Right atrium auricular region (tissue), 2 donors: ENCODE measurements at places on chromosomes 2 and 18. TPM values are rescaled to one million over a fixed set of nuclear protein-coding genes. Genes with fewer than 3 reads are reported as not detected.
A peak's percentile ranks its signal among the peaks of the same experiment; 100 is the strongest.

GAL3ST2 gene
- 0.56 TPM for total RNA-seq

DNA sequence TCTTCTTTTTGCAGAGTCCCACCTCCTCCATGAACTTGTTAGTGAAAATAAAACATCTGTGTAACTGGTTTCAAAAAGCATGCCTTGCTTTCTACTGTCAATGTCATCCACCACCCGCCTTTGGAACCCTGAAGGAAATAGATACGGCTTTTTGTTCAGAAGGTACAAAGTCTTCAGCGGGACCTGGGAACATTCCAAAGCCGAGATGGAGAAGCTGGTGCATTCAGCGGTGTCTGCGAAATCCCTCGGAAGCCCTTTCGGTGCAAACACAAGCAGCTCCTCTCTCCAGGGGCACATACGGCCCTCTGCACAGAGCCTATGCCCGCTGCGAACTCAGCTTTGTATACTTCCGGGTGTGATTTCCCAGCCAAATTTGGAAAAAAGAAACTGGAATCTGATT, 555.8 kb upstream of the SALL3 start:
- DNase-seq = no peak

IL37 gene
- not detected for total RNA-seq

GRCh38 chr2:20381457-20381856, 30.8 kb upstream of the PUM2 start:
- no peak for DNase-seq

KIAA2012 gene
- total RNA-seq = not detected

DNA sequence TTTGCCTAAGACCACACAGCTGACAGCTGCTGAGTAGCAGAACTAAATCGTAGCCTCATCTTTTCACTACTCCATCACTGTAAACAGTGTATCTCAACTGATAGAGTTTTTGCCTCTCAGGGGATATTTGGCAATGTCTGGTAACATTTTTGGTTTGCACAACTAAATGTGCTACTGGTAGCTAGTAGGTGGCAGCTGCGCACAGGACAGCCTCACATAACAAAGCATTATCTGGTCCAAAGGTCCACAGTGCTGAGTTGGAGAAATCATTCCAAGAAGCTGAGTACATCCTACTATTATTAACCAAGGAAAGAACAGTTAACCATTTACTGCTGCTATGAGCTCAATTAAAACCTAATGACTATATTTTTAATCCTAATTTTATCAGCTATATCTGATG, 6.1 kb upstream of the CCDC102B start:
- DNase-seq = no peak

DNA sequence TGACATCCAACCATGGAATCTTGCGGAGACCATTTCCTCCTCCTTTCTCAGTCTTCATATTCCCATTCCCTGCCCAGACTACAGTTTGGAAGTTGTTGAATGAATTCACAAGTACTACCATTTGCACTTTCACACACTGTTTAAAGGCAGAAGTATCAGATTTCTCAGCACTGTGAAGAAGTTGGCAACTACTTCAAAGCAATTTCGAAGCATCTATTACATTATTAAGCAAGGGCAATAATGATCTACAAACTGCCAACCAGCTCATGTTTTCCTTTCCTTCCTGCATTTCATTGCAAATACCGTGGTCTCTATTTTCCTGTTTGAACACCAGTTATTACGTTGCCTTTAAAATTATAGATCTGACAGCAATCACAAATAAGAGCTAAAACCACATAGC, 105.5 kb downstream of the IRS1 start:
- no peak for DNase-seq

- DNase-seq = no peak
Observed at GRCh38 chr18:47250391-47251046, 941 bp downstream of the SKOR2 start.

DNA sequence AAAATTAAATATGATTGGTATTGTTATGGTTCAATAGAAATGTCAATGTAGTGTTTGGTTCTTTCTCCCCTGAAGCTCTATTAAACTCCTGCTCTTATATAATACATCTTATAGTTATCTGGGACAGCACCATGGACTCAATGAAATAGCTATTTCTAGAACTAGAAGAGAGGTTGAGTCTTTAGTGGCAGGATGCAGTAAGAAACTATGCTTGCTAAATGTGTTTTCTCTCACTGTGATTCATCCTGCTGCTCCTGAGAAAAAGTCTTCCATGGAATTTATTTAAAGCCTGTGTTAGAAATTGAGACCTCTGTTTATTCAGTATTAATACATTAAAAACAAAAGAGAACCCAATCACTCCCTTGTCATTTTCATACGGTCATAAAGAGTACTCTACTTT, 61.5 kb downstream of the G6PC2 start:
- DNase-seq = no peak

- peak; percentile 48 for DNase-seq
Observed at GRCh38 chr2:98577313-98577712, 31.0 kb downstream of the COA5 start.

DNA sequence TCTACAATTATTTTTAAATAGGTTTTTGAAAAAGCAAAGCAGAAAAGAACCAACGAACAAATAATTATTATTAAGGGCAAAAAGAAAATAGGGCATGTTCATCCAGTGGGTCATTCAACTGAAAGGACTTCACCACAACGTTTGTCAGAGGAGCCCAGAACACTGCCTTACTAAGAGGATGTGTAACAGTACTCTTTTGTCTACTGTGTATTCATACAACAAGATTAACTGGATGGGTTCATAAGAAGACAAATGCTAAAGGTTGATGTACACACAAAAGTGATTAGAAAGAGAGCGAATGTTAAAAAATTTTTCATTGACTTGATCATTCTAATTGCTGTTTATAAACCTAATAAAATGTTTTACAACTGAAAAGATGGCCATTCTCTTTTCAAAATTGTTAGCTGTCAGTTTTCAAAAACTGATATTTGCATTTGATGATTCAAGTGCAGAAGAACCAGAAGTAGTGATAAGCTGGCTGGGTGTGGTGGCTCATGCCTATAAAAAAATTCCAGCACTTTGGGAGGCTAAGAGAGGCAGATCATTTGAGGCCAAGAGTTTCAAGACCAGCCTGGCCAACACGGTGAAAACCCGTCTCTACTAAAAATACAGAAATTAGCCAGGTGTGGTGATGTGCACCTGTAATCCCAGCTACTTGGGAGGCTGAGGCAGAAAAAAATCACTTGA, 33.1 kb downstream of the MGAT4A start:
- DNase-seq = no peak

GRCh38 chr2:163266772-163267171, 428.2 kb upstream of the KCNH7 start:
- no peak for DNase-seq

DNA sequence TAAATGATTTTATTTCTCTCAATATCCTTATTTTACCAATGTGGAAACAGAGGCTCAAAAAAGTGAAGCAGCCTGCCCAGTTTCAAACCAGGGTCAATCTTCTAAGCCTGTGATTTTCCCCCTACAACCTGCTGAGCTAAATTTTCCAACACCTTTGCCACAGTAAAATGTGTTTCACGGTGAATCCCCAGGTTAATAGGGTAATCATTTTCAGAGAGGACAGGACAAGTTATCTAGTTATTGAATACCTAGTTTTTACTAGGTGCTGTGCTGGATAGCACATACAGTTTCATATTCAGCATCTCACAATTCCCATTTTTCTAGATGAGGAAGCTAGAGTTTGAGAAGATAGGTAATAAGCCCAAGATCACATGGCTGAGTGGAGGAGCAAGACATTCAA, 236.6 kb downstream of the PTH2R start:
- DNase-seq = no peak

DNA sequence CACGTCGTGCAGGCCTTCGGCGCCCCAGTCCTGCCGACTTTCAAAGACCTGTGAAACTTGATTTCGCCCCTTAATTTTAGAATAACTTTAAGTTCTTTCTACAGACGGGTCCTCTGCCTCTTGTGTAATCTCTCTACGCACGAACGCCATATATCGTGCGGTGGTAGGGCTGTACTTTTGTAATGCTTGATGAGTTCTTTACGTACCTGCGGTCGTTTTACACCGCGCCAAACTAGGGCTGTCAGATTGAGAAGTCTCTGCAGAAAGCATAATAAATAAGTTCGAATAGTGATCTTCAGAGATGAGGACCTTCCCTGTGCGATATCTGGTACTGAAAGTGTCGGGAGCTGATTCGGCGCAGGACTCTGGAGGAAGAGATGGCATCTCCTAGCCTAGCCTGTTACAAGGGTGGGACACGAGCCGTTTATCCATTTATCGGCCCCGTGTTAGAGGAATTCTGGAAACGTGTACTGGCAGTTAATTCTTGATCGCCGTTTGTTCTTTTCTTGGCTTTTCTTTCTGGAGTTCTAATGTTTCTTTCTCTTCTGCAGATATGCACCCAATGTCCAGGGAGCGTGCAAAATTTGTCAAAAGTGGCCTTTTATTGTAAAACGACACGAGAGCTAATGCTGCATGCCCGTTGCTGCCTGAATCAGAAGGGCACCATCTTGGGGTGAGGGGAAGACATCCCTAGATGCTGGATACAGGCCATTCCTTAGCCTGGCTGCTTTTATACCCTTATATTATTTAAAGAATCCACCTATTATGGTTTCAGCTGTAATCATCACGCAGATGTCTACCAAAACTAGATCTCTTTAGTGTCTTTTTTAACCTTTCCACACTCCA, 781 bp upstream of the SLC5A6 start:
- DNase-seq = no peak
